Ascending aorta (tissue), 2 donors: ENCODE measurements at places on chromosomes 4 and X.

DNA sequence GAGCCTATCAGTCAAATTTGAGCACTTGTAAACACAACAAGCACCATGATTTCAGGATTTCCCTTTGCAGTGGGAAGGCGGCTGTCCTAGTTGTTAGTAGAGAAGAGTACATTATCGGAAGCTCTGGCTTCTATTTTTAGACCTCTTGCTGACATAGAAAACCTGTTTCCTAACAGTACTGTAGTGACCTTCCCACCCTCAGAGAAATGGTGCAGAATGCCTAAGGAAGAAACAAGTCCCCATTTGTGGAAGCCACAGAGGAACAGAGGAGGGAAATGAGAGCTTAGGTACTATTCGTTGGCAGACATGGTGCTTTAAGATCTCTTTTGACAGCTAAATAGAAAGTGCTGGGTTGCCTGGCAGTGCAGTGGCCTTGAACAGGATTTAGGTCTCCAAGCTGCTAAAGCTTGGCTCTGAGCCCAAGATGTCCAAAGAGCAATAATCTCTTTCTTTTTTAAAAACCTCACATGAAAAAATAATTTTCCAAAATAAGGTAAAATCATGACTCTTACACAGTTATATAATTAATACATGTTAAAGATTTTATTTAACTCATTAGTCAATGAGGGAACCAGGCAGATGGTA, 24.9 kb downstream of the GLRA2 start:
- H3K36me3 ChIP-seq, result no peaks in the 10 kb centered on the region
- no peak overlapping the region for H3K27ac ChIP-seq
- no peaks in the 10 kb centered on the region for H3K4me1 ChIP-seq
- H3K27me3 ChIP-seq, result no peaks in the 10 kb centered on the region
- no peak for DNase-seq

DNA sequence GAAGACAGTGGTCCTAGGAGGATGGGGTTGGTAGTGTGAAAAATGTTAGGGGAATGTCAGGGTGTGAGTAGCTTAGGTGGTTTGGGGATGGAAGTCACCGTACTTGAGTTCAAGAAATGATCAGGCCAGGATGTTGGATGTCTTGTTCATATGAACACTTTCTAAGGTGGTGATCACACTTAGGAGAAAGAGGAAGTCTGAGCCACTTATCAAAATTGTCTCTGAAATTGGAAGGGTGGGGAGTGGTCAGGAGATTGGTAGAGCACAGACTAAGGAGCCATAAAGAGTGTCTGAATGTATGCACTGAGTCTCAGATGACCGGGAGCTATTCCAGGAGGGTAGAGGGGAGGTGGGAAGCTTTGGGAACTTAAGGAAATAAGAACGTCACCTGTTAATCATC, 17.3 kb downstream of the CMC4 start:
- H3K4me1 ChIP-seq, result no peaks in the 10 kb centered on the region
- no peaks in the 10 kb centered on the region for H3K27me3 ChIP-seq
- H3K36me3 ChIP-seq, result no peaks in the 10 kb centered on the region
- H3K27ac ChIP-seq, result no peak overlapping the region
- no peak overlapping the region for H3K4me3 ChIP-seq

DNA sequence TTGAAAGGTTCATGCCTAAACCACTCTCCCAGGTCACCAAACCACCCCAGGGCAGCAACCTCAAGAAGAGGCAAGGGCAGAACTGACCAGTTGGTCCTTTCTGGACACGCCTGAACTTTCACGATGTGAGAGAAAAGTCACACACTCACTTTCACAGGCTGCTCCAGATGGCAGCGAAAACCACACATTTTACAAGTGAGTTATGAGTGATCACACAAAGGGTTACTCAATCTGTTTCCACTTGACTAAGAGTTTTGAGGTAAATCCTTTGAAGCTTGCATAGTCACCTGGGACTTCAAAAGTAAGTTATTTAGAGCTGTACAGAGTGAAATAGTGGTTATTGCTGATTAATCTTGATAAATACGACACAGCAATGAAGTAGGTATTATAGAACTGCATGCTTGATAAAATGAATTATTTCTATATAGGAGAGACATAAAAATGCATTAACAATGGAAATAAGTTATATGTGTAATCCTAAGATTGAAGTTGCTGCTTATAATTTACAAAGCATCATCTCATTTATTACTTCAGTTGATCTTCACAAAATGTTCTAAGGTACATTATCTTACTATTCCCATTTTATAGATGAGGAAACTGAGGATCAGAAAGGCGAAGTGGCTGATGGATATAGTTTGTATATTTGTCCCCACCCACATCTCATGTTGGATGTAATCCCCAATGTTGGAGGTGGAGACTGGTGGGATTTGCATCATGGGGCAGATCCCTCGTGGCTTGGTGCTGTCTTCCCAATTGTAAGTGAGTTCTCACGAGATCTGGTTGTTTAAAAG, 103.0 kb upstream of the KLF3 start:
- H3K27ac ChIP-seq, result no peak overlapping the region
- DNase-seq, result no peak
- no peaks in the 10 kb centered on the region for H3K27me3 ChIP-seq
- peaks cover 9% of the 10 kb centered on the region for H3K4me1 ChIP-seq
- no peaks in the 10 kb centered on the region for H3K36me3 ChIP-seq
- no peak overlapping the region for H3K4me3 ChIP-seq

DNA sequence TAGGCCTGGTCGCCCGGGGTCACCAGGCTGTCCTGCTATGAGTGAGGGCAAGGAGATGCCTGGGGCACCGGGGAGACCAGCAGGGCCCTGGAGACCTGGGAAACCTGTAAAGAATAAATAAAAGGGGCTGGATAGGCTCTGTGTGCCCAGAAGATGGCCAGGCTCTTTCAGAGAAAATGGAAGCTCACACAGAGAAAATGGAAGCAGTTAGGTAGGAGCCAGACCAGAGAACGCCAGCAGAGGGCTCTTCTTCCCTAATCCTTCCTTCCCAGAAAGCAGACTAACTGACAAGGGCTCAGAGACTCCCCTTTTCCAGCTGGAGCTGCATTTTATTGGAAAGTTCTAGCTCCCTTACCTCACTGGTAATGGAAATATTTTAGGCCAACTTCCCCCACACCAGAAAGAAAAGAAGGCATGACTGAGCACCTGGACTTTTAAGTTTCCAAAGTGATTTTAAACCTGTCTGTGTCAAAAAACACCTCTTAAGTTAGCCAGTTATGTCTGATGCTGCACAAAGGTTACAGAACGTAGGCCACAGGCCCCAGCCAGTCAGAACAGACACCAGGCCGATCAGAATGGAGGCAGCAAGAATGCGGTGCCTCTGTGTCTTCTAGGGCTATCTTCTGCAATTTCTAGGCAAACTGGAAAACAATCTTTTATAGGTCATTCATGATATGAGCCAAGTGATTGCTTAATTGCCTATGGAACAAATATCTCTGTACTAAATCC, 74.0 kb downstream of the ATG4A start:
- H3K27ac ChIP-seq, result no peak overlapping the region
- H3K4me3 ChIP-seq, result no peak overlapping the region
- H3K36me3 ChIP-seq, result no peaks in the 10 kb centered on the region
- no peak for DNase-seq
- no peaks in the 10 kb centered on the region for H3K27me3 ChIP-seq
- no peaks in the 10 kb centered on the region for H3K4me1 ChIP-seq

- H3K27ac ChIP-seq, result peak overlapping the region; percentile 54
- H3K36me3 ChIP-seq, result no peaks in the 10 kb centered on the region
- no peak overlapping the region for H3K4me3 ChIP-seq
- H3K4me1 ChIP-seq, result peaks cover 2% of the 10 kb centered on the region
- DNase-seq, result no peak
- H3K27me3 ChIP-seq, result no peaks in the 10 kb centered on the region
Observed at GRCh38 chrX:10900585-10901289, 210.4 kb upstream of the HCCS start.

- no peaks in the 10 kb centered on the region for H3K27me3 ChIP-seq
- DNase-seq, result no peak
- no peaks in the 10 kb centered on the region for H3K4me1 ChIP-seq
- H3K27ac ChIP-seq, result no peak overlapping the region
Observed at GRCh38 chr4:88757776-88758175, 60.1 kb upstream of the NAP1L5 start.
